ENCODE measurements at places on chromosomes 1 and 21. TPM values are rescaled to one million over a fixed set of nuclear protein-coding genes. Genes with fewer than 3 reads are reported as not detected.

The AMY1A gene
- total RNA-seq: 1.2 TPM

The CD2 gene
- total RNA-seq: 23.5 TPM

The SPRR2E gene
- total RNA-seq: not detected

The TCHH gene
- not detected for total RNA-seq

The ATP1B1 gene
- total RNA-seq: 171 TPM

DNA sequence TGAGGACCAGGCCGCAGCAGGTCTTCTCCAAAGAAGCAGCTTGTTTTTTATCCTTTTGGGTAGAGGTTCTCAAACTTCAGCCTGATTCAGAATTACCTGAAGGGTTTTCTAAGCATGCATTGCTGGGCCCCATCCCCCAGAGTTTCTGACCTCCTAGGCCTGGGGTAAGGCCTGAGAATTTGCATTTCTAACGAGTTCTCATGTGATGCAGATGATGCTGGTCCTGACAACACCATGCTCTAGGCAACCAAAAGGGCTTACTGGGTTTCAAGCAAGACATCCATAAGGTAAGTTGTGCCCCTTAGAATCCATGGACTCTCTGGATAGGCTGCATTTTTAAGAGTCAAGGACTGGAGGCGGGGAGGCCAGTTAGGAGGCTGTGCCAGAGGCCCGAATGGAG is 295.1 kb downstream of the HHIPL2 start:
- DNase-seq: no peak
- H3K27ac ChIP-seq: no peak overlapping the region
- no peaks in the 10 kb centered on the region for H3K36me3 ChIP-seq
- H3K4me1 ChIP-seq: no peaks in the 10 kb centered on the region

DNA sequence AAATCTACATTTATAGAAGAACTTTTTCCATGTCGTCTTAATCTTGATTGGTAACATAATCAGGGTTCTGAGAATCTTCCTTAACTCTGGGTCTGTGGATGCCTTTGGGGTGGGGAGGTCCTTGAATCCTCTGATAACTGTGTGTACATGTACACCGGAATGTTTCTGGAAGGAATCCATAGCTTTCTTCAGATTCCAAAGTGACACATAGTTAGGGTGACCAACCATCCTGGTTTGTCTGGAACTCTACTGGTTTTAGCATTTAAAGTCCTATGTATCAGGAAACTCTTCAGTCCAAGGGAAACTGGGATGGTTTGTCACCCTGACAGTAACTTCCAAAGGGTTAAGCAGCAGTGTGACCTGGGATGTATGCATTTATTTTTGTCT is 16.8 kb downstream of the STRIP1 start:
- H3K27ac ChIP-seq: no peak overlapping the region
- H3K4me3 ChIP-seq: no peak overlapping the region
- H3K27me3 ChIP-seq: no peaks in the 10 kb centered on the region

- peak overlapping the region; percentile 58 for H3K27ac ChIP-seq
- H3K36me3 ChIP-seq: no peaks in the 10 kb centered on the region
- peak; percentile 7 for DNase-seq
- H3K4me1 ChIP-seq: peaks cover 20% of the 10 kb centered on the region
Observed at GRCh38 chr1:99648107-99648506, 2.2 kb downstream of the PALMD start.

DNA sequence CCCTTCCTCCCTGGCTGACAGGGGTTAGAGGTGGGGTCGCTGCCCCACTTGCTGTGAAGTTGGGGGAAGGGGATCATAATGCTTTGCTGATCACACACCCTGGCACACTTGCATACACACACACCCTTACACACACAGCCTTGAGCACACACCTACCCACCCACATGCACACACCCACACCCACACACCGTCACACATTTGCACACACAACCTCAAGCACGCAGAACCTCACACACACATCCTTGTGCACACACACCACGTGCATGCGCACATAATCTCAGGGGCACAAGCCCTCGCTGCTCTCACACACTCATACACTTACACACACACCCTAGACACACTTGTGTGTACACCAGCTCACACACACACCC is 16.4 kb upstream of the TNFRSF8 start:
- no peak overlapping the region for H3K4me3 ChIP-seq
- no peaks in the 10 kb centered on the region for H3K36me3 ChIP-seq
- H3K27me3 ChIP-seq: no peaks in the 10 kb centered on the region
- H3K27ac ChIP-seq: no peak overlapping the region

DNA sequence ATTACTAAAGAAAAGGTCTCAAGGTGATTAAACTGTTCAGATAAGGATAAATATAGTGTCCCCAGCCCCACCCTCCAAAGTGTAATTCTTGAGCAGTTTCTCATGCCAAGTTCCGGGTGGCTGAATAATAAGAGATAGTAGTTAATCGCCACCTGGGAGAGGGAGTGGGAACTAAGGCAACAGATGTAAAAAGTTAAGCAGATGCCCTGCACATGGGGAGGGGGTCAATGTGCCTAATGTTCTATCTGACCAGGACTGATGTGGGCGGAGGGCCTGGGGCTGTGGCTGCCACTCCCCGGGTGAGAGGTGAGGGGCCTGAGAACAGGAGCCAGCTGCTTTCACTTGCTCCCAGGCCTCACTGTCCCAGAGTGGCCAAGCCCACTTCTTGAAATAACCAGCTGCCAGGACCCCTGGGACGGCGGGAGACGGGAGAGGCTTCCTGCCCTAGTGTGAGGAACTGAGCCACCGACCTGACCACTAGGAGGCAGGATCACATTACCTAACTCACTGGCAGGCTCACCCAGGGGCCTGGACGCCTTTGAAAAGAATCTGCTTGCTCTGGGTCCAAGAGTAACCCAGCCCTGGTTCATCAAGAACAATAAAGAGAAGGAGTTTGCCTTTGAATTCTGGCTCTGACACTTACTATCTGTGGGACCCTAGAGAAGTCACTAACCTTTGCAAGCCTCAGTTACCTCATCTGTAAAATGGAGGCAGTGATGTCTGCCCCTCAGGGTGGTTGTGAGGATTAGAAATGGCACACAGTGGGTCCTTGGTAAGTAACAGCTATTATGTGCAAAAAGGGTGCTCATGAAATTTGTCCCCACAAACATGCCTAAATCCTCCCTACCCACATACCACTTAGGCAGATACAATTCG is 179.2 kb downstream of the ATG4C start:
- H3K27me3 ChIP-seq: no peaks in the 10 kb centered on the region
- no peak overlapping the region for H3K4me3 ChIP-seq
- H3K27ac ChIP-seq: no peak overlapping the region
- H3K36me3 ChIP-seq: no peaks in the 10 kb centered on the region
- no peaks in the 10 kb centered on the region for H3K4me1 ChIP-seq

DNA sequence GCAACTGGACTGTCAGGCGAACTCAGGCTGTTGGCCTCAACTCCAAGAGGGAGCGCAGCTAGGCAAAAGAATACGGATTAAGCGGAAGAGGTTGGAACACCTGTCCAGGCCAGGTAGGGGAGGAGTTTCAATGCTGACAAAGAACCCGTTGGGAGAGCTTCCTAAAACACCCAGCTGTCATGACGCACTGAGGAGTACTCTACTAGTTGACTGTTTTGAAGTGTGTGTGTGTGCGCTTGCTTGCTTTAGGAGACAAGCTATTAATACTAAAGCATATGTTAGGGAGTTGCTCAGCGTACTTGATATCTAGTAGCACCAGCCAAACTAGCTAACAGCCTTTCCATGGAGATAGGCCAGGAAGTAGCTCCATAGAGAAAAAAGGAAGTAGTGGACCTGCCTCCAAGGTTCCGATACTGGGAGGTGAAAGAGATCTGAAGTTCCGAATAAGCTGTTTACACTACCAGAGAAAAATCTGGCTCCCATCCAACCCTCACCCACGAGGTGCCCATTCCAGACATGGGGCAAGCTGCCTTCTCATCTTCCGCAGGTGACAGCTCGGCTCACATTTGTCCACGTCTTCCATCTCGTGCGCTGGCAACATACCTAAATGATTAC is 974 bp upstream of the FNBP1L start:
- peaks cover 11% of the 10 kb centered on the region for H3K4me1 ChIP-seq
- H3K27ac ChIP-seq: peak overlapping the region; percentile 89
- H3K4me3 ChIP-seq: peak overlapping the region; percentile 68
- no peak for DNase-seq

- DNase-seq: no peak
- H3K36me3 ChIP-seq: peaks cover 28% of the 10 kb centered on the region
- no peak overlapping the region for H3K27ac ChIP-seq
- no peaks in the 10 kb centered on the region for H3K4me1 ChIP-seq
Observed at GRCh38 chr1:46368791-46369190, 25.3 kb upstream of the FAAH start.

Measured in upper lobe of left lung (tissue), 6 donors.